ENCODE measurements at places on chromosomes 1 and 21. TPM values are rescaled to one million over a fixed set of nuclear protein-coding genes. Genes with fewer than 3 reads are reported as not detected.

The C4BPB gene
- not detected for total RNA-seq

The CTXND2 gene
- total RNA-seq, result not detected

The CD52 gene
- total RNA-seq, result not detected

The DENND2C gene
- 1.3 TPM for total RNA-seq

The AGPAT3 gene
- 60.0 TPM for total RNA-seq

The SLC9A1 gene
- total RNA-seq, result 64.3 TPM

The ESPN gene
- total RNA-seq, result 0.15 TPM

The TSPAN1 gene
- total RNA-seq, result 8.9 TPM

The CLCA1 gene
- not detected for total RNA-seq

The S100A14 gene
- not detected for total RNA-seq

The MMP23B gene
- total RNA-seq, result 3.2 TPM

The CACHD1 gene
- 8.2 TPM for total RNA-seq

The HMGN2 gene
- 234 TPM for total RNA-seq

The AGO1 gene
- 20.3 TPM for total RNA-seq

The UBL4B gene
- not detected for total RNA-seq

The RPE65 gene
- total RNA-seq, result not detected

The LCE3D gene
- total RNA-seq, result not detected

The TOR1AIP1 gene
- total RNA-seq, result 29.7 TPM

The PAQR6 gene
- total RNA-seq, result 1.5 TPM

The PLA2G2C gene
- not detected for total RNA-seq

The TMEM269 gene
- not detected for total RNA-seq

The TNNT2 gene
- total RNA-seq, result 0.88 TPM

The GSTM1 gene
- 9.3 TPM for total RNA-seq

The KCNJ9 gene
- total RNA-seq, result not detected
